ENCODE measurements at places on chromosomes 13 and 19.
A peak's percentile ranks its signal among the peaks of the same experiment; 100 is the strongest.

DNA sequence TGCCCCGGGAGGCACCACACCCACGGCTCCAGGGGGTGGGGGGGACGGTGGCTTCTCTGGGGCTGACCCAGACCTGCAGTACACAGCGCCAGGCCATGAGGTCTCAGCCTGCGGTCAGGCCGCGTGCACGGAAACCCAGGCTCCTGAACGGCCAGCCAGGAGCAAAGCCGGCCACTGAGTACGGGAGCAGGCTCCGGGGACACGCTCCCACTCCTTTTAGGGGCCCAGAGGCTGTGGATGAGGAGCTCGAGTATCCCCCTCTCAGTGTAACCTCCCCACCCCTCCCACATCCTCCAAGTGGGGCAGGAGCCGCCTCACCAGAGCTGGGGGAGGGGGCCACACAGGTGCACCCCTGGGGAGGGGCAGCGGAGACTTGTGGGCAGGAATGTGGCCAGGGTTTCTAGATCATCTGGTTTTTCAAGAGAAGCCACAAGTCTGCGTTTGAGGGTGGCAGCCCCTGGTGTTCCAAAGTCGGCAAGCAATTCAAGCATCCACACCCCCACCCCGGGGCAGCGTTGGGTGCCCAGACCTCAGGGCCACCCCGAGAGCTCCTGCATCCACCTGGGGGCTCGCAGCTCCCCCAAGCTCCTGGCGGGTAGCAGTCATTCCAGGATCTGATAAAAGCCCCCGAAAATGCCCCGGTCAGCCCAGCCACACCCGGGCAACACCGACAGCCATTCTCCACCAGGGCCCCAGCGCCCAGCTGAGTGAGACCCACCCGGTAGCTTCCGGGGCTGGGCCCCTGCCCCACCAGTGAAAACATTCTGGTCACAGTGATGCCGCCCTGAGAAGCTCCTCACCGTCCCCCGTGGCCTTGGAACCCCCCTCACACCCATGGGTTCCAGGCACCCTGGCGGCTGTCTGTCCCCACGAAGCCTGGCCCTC lies 6.1 kb downstream of the SBNO2 start:
- DNase-seq: no peak

DNA sequence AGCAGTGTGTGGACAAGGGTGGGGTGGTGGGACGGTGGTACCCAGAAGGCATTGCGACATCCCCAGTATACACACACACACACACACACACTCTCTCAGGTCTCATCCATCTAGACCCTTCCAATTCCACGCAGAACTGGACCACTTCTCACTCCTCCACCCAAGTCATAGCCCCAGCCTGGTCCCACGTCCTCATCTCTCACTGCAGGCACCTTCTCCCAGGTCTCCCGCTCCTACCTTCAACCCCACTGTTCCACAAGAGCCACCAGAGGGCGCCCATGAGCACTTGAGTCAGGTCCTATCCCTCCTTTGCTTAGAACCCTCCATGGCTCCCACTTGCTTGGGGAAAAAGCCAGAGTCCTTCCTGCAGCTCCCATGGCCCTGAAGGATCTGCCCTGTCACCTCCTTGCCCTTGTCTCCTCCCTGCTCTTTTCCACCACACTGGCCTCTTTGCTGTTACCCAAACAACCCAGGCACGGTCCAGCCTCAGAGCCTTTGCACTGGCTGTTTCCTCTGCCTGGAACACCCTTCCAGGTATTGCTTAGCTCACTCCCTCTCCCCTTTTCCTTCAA lies 62.6 kb downstream of the IER2 start:
- DNase-seq: peak; percentile 78

- no peak for DNase-seq
These were observed at the start of gene SBK2 for GRCh38 chr19:55536951-55537740. Gene SBK2, minus strand, starts transcription at chr19:55537133. Its CDS starts 839 bp downstream, at chr19:55536294.

GRCh38 chr13:37534181-37534580 lies 64.4 kb downstream of the POSTN start:
- DNase-seq: no peak

GRCh38 chr19:38333245-38333644 lies 2.4 kb upstream of the CATSPERG start:
- no peak for DNase-seq

GRCh38 chr13:113551081-113552000 lies 33.2 kb upstream of the TFDP1 start:
- DNase-seq: no peak

DNA sequence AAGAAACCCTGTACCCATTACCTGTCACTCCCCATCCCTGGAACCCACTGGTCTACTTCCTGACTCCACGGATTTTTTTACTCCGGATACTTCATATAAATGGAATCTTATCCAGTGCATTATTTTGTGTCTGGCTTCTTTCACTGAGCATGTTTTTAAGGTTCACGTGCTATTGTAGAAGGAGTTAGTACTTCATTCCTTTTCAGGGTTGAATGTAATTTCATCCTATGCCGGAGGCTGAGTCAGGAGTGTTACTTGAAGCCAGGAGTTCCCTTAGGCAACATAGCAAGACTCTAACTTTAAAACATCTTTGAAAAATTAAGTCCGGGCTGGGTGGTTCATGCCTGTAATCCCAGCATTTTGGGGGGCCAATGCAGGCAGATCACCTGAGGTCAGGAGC lies 17.9 kb upstream of the ELAVL1 start:
- no peak for DNase-seq

DNA sequence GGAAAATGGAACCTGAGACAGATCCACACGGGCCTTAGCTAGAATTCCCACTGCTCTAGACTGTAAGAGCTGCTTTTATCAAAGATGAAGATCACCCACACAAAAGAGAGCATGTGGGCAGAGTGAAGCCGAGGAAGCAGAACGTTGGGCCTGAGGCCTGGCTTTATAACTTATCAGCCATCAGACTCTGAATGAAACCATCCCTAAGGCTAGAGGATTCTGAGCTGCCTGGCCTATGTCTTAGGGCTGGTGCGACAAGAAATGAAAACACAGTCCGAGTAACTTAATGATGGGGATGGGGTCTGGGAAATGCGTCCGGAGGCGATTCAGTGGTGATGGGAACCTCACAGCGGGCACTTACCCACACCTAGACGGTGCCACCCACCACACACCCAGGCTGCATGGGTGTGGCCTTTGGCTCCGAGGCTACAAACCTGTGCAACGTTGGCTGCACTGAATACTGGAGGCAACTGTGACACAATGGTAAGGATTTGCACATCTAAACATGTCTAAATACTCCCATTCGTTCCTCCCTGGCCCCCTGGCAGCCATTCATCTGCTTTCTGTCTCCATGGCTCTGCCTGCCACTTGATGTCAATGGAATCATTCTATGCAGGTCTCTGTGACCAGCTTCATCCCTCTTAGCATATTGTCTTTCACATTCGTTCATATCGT lies 62.0 kb downstream of the SLC15A1 start:
- DNase-seq: no peak

- peak; percentile 92 for DNase-seq
These were observed 12.4 kb downstream of the PRKD2 start for GRCh38 chr19:46704379-46705076.

- no peak for DNase-seq
These were observed 24.1 kb upstream of the RNF113B start for GRCh38 chr13:98201189-98201588.

GRCh38 chr13:36294096-36294495 lies 3.5 kb downstream of the CCDC169 start:
- no peak for DNase-seq

DNA sequence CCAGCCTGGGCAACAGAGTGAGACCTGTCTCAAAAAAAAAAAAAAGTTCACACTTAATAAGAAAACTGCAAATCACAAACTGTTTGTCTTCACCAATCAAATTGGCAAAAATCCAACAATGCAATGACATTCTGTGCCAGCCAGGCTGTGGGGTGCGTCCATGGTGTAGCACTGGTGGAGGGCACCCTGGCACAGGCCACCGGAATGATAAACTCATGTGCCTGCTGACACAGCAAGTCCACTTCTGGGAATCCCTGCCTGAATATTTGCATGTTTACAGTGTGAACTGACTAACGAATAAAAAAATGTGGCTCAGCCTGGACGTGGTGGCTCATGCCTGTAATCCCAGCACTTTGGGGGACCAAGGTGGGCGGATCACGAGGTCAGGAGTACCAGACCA lies 1.6 kb upstream of the LRRC25 start:
- DNase-seq: no peak

DNA sequence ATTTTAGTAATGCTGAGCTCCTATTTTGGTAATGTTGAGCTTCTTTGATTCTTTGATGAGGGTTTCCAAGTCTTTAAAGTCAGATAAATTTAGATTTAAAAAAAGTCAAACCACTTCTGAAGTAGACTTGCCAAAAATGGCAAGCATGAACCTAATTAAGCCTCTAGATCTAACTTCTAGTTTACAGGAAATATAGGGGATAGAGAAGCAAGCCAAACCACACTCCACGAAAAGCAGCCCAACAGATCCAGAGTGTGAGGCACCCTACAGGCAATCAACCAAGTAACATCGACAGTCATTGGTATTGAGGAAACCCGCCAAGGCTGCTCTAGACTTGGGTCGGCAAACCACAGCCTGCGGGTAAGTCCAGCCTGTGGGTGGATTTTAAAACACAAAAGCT lies 3.7 kb downstream of the GGACT start:
- DNase-seq: no peak

GRCh38 chr19:17340871-17341357 lies 3.6 kb downstream of the GTPBP3 start:
- no peak for DNase-seq

GRCh38 chr19:49614096-49614833 lies 23.3 kb downstream of the PRR12 start:
- no peak for DNase-seq

DNA sequence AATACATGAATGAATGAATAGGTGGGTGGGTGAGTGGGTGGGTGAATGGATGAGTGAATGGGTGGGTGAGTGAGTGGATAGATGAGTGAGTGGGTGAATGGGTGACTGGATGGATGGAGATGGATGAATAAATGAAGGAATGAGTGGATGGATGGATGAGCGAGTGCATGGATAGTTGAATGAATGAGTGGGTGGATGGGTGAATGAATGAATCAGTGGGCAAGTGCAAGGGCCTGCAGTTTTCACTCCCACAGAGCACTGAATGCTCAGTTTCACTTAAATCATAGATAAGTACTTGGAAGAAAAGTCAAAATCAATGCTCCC lies 12.4 kb downstream of the GAS6 start:
- DNase-seq: no peak

DNA sequence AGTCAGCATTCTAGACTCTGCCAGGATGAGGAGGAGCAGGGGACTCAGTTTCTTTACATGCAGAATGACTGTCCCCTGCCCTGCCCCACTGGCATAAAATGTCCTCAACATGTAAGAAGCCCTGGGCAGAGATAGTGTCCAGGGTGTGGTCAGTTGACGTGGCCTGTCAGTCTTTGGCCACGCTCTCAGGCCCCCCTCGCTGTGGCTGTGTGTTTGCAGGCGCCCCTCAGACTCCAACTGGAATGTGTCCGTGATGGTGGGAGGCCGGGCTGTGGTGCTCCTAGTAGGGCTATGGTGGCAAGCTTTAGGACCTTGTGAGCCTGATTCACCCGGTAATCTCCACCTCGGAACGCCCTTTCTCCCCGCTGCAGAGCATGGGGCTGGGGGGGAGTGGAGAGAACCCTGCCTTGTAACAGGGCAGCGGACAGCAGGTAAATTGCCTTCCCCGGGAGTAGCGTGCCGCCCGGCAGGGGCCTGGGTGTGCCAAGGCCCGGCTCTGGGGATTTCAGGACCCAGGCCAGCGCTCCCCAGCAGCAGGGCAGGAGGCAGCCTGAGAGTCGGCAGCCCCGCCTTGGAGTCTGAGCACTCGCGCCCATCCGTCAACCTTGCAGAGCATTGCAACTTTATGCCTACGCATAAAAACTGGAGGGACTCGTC lies 62.3 kb downstream of the CHST8 start:
- no peak for DNase-seq

DNA sequence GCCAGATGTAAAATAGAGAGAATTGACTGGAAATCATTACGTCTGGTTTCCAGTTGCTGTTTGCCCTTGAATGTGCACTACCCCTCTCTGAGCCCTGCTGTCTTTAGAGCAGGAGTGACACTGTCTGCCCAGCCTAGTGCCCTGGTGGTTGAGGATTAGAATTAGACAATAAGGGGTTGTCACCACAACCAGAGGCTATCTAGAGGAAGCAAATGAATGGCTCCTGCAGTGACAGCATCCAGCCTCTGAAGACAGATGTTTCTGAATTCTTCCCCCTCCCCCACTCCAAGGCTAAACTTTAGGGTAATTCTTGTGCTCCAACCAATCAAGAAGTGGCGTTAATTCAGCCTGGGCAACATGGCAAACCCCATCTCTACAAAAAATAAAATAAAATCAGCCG lies 2.0 kb downstream of the RAB8A start:
- DNase-seq: no peak

GRCh38 chr19:4997297-4997696 lies 28.4 kb downstream of the KDM4B start:
- DNase-seq: no peak

DNA sequence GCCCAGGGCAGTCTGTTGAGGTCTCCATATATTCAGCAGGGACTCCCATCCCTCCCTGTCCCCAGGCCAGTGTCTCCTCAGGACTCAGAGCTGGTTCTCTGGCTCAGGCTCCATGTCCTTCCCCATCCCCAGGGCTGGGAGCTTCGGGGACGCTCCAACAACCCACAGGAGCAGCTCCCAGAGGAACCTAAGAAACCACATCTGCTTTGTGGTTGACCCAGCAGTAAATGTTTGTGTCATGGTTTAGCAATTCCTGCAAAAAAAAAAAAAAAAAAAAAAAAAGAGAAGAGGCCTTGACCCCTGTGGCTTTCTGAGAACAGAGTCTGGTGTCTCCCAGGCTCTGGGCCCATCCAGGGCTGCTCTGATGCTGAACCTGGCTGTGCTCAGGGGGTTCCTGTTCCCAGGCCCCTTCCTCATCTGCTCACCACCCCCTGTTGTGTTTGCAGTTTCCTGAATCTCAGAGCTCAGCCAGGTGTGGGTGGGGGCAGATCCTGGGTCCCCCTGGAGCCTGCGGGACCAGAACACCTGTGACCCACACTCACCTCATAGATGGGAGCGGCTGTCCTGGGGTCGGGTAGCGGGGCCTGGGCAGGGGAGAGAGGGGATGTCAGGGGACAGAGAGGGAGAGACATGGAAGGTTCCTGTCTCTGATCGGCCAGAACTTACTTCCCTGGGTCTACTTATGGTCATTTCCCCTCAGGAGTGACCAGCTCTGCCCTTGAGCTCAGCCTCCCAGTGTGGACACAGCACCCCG lies 25.2 kb upstream of the CEACAM1 start:
- DNase-seq: no peak

- no peak for DNase-seq
These were observed 31.3 kb downstream of the ZNF560 start for GRCh38 chr19:9467161-9467560.

All from activated CD8-positive, alpha-beta memory T cell treated with anti-CD3 and anti-CD28 coated beads, Interleukin-2, amount 50 U/mL, for 4 hours (primary cell).